CD4-positive, alpha-beta T cell treated with Interleukin-1 beta for 1 hour (primary cell): ENCODE measurements at places on chromosomes 6 and 20.
A peak's percentile ranks its signal among the peaks of the same experiment; 100 is the strongest.

DNA sequence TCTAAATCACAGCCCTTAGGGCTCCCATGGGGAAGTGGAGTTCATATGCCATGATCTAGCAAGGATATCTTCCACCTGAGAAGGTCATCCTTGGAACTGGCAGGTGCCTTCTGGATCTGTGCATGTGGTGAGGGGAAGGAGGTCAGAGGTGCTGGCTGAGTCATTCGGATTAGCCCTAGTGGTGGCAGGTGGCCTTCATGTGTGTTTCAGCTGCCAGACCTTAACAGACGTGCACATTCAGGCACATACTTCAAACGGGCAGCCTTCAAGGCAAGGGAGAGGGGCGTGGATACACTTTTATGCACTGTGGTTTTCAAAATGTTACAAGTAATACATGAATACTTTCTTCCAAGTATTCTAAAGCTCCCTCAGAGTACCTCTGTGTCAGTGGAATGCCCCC lies 51.2 kb downstream of the BMP6 start:
- no peak for DNase-seq

- DNase-seq: no peak
Measured at GRCh38 chr6:98634569-98634968, 199.8 kb upstream of the POU3F2 start.

- no peak for DNase-seq
Measured at GRCh38 chr6:43766964-43767461, 3.0 kb upstream of the VEGFA start.

GRCh38 chr6:30091577-30092381 lies 16.2 kb upstream of the RNF39 start:
- DNase-seq: no peak

DNA sequence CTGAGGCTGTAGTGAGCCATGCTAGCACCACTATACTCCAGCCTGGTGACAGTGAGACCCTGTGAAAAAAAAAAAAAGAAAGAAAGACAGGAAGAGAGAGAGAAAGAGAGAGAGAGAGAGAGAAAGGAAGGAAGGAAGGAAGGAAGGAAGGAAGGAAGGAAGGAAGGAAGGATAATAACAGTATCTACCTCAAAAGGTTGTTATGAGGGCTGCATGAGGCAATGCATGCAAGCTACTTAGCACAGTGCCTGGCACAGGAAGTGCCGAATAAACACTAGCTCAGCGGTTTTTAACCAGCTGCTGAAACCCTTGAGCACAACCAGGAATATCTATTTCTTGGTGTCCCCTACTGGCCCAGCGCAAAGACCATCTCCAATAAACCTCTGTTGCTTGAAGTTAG lies 62.3 kb upstream of the TBC1D7 start:
- DNase-seq: no peak

GRCh38 chr6:39956936-39957335 lies 22.7 kb upstream of the MOCS1 start:
- DNase-seq: no peak

DNA sequence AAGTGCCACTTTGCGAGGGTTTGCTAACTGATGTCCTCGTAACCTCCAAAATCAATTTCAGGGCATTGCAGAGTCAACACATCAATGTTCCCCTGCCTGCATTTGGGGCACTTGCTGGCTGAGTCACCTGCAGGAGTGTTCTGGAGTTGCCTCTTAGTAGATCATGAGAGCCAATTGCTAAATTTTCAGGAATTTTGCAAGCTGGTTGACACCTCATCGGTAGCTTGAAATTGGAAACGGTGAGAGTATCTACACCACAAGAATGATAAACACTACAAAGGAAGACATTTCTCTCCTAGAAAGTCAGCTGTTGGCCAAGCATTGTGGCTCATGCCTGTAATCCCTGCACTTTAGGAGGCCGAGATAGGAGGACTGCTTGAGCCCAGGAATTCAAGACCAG lies 10.8 kb upstream of the BFSP1 start:
- DNase-seq: no peak

DNA sequence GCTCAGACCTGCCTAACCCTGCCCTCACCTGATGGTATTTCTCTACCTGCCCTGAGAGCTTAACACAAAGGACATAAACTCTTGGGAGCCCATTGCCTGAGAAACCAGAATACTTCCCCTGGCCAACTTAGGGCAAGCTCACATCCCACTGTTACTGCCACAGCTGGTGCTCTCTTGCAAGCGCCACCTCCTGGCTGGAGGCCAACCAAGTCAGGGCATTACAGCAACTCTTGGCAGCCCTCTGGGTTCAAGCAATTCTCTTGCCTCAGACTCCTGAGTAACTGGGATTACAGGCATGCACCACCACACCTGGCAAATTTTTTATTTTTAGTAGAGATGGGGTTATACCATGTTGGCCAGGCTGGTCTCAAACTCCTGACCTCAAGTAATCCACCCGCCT lies 70.1 kb downstream of the HECA start:
- DNase-seq: no peak

- peak; percentile 26 for DNase-seq
Measured at GRCh38 chr6:110878751-110879522, 4.4 kb downstream of the AMD1 start.

DNA sequence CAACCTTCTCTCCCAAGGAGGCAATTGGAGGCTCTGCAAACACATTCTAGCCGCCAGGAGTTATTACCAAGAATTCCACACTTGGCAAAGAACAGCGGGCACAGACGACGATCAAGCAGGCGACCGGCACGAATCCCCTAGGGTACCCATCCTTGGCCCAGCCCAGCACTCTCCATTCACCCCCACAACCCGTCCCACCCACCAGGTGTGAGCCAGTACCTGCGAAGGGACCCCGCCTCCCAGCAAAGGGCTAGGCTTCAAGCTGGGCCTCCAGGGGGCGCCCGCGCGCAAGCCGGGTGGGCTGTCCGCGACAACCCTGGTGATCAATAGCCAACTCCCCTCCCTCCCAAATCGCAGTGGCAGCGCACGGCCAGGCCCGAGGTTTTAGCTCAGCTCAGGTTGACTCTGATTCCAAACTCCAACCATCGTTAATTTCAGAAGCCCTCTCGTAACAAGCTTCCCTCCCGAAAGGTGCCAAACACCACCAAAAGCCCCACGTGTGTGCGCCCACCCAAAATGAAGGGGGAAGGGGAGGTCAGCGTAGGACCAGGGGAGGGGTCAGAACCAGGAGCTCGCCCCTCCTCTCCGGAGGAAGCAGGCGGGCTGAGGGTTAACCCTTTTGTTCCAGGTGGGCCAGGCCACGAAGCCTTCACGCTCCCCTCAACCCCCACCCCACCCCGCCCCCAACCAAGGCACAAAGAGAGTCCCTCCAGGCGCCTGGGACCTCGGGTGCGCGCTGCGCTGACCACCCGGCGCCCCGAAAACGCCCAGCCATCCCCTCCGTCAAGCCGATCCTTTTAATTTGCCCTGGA lies 2.1 kb downstream of the SALL4 start:
- DNase-seq: peak; percentile 39

GRCh38 chr20:40754339-40754943 lies 65.4 kb upstream of the MAFB start:
- DNase-seq: no peak

GRCh38 chr20:38057351-38057972 lies 23.9 kb downstream of the RPRD1B start:
- DNase-seq: peak; percentile 71

DNA sequence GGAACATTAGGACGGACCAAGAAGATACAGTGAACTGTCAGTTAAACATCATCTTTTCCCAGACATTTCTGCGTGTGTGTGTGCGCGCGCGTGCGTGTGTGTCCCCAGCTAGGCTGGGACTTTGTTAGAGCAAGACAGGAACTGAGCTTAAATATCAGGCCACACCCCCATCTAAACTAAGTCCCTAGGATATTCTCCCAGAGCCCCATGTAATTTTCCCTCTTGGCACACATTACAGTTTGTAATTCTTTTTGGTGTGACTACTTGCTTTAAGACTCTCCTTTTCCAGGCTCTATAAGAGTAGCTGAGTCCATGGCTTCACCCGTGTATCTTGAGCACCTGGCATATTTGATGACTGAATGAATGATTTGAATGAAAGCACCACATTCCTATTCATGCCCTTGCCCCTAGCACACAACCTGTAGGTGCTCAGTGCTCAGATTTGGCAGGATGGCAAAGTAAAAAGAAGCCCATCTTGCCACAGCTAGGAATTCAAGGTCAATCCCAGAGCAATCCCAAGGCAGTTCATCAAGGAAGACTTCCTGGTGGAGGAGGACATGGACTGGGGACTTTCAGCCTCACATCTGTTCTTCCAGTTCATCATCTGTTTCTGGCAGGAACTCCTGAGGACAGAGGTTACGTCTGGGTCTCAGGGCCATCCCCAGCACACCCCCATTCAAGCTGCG lies 69.2 kb downstream of the MRPL14 start:
- DNase-seq: no peak

DNA sequence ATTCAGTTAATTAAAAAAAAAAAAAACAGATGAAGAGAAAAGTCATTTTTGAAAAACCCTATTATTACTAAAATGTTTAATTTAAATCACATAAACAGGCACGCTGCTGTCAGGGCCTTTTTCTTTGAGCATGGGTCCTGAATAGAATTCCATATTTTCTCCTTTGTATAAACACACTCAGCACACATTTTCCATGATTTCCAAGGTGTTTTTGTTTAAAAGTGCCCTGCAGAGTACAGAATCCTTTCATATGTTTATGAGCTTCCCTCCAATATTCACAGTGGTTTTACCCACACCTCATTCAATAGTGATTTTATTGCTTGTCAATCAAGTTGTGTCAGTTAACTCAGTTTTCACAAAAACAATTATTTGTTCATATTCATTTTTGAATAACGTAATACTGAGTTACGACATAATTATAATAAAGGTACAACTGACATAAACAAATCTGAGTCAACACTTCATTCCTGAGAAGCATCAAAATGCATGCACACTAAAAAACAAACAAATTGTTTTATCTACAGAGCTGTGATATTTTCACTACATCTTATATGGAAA lies 15.2 kb downstream of the SLC35B3 start:
- no peak for DNase-seq

DNA sequence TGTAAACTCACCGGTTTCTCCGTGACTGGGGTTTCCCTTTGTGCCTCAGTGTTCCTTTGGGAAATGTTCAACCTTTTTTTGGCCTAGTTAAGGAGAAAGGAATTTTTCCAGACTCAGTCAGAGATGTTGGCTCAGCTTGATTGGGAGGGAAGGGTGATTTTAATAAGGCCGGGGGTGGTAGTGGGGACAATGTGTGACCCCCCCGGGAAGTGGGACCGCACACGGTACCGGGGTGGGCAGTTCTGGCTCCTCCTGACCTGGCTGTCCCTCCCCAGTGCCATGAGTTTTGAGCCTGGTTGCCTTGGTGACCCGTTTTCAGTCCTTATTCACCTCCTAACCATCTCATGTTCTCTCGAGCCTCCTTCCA lies 132.7 kb downstream of the SNX5 start:
- DNase-seq: no peak

GRCh38 chr6:89145091-89145955 lies 532 bp upstream of the PM20D2 start:
- DNase-seq: peak; percentile 18

DNA sequence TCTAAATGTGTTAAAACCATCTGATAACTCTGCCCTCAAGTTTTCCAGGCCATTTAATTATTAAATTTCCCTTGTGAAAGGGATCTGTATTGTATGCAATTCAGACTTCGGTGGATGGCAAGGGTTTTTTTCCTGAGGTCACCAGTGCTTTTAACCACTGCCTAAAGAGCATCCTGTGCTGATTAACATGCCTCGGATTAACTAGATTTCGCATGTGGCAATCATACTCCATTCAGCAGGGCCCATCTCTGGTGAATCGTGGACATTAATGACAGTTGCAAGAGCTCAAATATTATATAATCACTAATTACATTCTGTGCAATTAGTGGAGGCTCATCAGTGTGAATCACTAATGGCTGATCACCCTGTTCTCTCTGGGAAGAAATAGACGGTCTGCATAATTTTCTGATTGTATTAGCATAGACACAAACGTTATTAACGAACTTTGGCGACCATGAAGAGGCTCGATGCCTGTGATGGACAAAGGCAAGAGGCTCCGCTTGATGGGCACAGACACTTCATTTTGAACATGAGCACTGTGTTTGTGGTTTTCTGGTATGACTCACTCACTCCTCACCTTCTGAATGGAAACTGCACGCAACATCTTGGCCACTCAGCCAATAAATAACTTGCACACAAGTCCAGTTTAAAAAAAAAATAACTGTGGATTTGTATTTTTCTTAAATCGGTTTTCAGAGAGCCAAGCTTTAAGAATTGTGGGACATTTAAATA lies 31.4 kb downstream of the LINC00237 start:
- no peak for DNase-seq

- DNase-seq: no peak
Measured at GRCh38 chr6:152750694-152751093, at the start of gene VIP. Gene VIP, plus strand, starts transcription at chr6:152750797. Its CDS starts 1,381 bp downstream, at chr6:152752178.

DNA sequence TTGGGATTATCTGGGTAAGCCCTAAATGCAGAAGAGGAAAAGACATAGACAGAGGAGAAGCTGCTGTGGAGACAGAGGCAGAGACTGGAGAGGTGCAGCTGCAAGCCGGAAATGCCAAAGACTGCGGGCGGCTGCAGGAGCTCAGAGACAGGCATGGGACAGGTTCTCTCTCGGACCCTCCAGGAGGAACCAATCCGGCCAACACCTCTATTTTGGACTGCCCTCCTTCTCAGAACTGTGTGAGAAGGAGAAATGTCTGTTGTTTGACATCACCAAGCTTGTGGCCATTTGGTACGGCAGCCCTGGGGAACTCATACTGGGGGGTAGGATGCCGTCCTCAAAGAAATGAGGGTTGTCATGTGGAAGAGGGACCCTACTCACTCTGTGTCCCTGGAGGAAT lies 95.0 kb downstream of the DHX35 start:
- no peak for DNase-seq

DNA sequence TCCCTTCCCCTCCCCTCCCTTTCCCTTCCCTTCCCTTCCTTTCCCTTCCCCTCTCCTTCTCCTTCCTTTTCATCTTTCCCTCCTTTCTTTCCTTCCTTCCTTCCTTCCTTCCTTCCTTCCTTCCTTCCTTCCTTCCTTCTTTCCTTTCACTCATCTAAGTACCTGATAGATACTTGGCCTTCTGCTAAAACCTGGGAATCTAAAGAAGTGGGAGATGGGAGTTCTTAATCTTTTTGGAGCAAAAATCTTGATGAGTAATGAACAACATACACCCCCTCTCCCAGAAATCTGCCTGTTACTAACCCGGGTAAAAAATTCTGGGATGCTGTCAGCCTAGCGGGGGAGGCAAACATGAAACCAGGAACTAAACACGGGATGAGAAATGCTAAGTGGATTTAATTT lies 100.7 kb downstream of the VEGFA start:
- DNase-seq: no peak

- no peak for DNase-seq
Measured at GRCh38 chr6:161891542-161891941, 617.7 kb upstream of the AGPAT4 start.
